ENCODE measurements at places on chromosomes 5 and 9.

DNA sequence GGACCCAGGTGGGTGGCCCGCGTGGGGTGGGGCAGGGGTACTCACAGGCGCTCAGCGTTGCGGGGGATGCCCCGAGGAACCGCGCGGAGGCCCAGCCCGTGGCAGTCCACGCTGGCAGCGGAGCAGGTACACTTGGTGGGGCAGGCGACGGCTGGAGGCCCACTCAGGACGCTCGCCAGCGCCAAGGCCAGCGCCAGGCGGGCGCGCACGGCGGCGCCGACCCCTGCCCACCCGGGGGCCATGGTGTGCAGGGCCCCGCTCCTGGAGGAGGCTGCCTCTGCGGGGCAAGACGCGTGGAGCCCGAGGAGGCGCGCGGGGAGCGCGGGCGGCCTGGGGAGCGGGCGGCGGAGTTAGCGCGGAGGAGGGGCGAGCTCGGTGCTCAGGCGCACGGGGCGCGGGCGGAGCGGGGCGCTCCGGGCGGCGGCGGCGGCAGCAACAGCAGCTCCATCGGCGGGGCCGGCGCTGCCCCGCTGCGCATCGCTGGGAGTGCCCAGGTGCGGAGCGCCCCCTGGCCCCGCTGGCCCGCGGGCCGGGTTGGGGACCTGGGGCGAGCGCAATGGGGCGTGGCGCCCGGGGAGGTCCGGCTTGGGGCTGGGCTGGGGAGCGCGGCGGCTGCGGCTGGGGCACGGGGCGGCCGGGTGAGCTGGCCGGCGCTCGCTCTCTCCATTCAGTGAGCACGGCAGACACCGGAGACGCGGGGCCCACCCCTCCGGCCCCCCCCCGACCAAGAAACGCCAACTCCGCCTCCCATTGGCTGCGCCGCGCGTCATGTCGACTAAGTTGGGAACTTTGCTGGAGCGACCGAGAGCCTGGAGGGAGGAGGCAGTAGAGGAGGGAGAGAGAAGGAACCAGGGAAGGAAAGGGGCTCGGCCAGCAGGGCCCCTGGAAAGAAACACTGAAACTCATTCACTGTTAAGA, at the start of gene SLIT3:
TSS of gene SLIT3 (minus strand) at position 672 of the 918 bp plus-strand sequence. CDS start at position 242, 430 bp downstream.
- peak; percentile 78 for DNase-seq

DNA sequence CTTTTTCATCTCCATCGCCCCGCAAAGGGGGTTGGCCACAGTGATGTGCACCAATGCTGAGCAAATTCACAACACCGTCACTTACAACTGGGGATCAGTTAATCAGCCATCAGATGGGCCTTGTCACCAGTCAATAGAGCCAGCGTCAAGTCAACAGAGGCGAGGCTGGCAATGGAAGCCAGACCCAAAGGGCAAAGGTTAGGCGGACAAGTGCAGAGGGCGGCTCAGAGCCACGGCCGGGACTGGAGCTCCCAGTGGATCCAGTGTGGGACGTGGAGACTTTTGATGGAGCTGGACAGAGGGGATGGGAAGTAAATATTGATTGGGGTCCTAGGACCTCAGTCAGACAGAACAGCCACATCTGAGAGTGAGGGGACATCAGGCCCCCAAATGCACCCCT, 45.7 kb downstream of the DUSP1 start:
- no peak for DNase-seq

- DNase-seq = peak; percentile 50
Observed at GRCh38 chr9:92669527-92669889, 423 bp downstream of the IPPK start.

GRCh38 chr9:101639785-101640665, 45.3 kb upstream of the PPP3R2 start:
- no peak for DNase-seq

- no peak for DNase-seq
Observed at GRCh38 chr9:84839541-84839940, 170.0 kb downstream of the NTRK2 start.

- DNase-seq = no peak
Observed at GRCh38 chr5:135076051-135076491, 42.0 kb upstream of the PITX1 start.

GRCh38 chr5:124511791-124512190, 234.6 kb downstream of the ZNF608 start:
- no peak for DNase-seq

- peak; percentile 1 for DNase-seq
Observed at GRCh38 chr5:100746730-100747129, 156.4 kb downstream of the ST8SIA4 start.

GRCh38 chr5:57442080-57442839, 40.4 kb downstream of the ACTBL2 start:
- DNase-seq = no peak

- DNase-seq = no peak
Observed at GRCh38 chr5:91643797-91644196, 260.7 kb upstream of the ARRDC3 start.

DNA sequence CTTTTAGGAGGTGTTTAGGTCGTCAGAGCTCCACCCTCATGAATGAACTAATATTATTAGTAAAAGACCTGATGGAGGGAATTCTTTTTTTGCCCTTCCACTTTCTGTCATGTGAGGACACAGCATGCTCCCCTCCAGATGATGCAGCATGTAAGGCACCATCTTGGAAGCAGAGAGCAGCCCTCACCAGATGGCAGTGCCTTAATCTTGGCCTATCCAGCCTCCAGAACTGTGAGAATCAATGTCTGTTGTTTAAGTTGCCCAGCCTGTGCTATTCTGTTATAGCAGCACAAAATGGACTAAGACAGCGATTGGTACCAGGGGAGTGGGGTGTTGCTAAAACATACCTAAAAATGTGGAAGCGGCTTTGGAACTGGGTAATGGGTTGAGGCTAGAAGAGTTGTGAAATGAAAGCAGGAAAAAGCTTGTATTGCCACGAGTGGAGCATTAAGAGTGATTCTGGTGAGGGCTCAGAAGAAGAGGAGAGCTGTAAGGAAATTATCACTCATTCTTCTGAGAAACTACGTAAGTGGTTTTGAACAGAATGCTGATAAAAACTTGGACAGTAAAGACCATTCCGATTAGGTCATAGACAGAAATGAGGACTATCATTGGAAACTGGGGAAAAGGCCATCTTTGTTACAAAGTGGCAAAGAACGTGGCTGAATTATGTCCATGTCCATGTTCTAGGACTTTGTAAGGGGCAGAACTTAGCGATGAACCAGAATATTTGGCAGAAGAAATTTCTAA, 28.6 kb downstream of the PTPDC1 start:
- no peak for DNase-seq

DNA sequence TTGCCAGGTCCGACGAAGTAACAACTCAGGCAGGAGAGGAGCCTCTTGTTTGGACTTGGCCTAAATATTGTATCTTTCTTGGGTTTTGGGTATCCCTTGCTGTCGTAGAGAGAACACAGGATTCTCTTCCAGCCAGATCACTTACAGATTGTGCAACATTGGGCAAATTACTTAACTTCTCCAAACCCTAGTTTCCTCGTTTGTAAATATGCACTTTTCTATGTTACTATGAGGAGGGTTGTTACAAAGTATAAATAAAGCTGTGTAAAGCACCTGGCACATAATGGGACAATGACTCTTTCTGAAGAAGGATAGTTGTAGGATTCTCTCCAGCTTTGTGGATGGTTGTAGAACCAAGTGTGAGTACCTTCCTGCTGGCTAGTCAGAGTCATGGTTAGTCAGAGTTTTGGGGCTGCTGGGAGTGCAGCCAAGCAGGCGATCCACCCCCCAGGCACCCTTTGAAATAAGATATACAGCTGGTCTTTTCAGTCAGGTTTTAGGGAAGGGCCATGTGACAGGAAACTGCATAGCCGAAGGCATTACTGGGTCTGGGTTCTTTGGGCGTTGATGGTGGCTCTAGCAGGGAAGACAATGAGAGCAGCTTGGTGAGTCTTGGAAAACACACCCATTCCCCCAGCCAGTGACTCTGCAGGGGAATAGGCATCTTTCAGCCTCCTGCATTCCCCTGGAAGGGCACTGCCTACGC, 49.9 kb upstream of the GDNF start:
- DNase-seq = no peak

DNA sequence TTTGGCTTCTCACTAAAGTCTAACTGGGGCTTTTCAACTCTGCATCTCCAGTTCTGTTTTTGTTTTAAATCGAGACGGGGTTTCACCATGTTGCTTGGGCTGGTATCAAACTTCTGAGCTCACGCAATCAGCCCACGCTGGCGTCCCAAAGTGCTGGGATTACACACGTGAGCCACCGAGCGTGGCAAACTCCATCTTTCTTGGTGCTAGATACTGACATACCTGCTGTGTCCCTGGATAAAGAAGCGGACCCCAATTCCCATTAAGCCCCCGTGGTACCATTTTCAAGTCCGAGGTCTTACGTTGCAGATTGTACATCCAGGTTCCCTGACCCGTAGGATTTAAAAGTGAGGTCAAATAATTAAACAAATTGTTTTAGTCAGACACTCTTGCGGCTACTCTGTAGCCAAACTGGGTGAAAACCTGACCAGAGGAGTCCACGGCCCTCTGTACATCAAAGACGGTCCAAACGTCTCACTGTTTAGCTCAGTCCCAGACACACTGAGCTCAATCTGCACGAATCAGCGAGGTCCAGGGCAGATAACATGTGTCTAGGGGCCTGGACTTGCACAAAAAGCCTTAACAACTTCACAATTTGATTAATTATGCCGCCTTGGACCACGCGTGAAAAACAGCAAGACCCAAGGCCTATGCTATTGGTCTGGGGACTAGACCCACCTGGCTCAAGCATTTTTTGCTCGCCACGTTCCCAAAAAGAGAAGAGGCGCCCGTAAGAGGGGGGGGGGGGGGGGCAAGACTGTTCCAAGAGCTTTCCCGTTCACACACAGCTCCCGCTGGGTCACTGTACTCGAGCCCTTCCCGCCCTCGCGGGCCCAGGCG, 727 bp upstream of the DNAJA1 start:
- DNase-seq = peak; percentile 35

- no peak for DNase-seq
Observed at GRCh38 chr5:122114501-122114900, 14.8 kb upstream of the ZNF474 start.

DNA sequence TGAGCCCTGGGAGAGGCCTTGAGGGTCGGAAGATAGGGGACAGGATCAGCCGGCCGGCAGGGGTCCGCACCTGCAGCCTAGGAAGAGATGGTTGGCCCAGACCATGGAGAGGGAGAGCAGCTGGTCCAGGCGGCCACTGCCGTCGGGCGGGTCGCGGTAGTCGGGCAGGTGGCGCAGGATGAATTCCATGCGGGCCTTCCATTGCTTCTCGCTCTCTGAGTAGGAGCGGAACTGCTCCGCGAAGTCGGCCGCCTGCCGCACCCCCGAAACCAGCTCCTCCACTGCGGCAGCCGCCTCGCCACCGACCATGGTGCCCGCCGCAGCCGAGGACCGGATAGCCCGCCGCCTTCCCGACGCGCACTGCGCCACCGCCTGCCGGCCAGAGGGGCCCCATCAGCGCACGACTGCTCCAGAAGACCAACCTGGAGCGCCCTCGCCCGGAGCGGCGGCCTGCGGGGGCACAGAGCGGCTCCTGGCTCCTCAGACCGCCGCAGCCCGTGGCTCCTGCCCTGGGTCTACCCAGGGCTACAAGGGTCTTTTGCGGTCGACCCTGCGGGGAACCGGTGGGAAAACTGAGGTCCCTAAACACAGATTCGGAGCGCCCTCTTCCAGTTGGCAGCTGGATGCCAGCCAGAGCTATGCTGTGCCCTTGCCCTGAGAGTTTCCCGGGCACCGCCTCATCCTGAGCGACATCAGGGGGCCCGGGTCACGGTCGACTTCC, at the start of gene CDKN2AIPNL:
TSS of gene CDKN2AIPNL (minus strand) at position 336 of the 721 bp plus-strand sequence. CDS start at position 309, 27 bp downstream.
- DNase-seq = peak; percentile 91

- DNase-seq = no peak
Observed at GRCh38 chr9:68750786-68751185, 45.7 kb downstream of the PIP5K1B start.

DNA sequence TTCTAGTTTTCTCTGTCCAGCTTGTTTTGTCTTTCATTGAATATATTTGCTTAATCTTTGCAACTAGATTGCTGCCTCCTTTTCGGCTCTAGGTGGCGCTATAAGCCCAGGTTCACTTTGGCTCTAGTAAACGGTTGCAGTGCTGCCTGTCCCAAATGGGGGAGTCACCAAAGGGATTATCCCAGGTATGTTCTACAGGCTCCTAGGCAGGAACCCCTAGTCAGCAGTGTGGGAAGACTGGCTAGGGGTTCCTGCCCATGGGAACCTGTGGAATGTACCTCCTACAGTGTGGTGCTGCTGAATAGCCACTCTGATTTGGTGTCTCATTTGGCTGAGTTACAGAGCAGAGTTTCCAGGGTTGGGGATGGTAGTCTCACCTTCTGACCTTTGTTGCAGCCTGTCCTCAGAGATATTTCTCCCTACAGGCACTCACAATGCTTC, 85.2 kb downstream of the ARSB start:
- peak; percentile 50 for DNase-seq

- DNase-seq = no peak
Observed at GRCh38 chr5:153147891-153148623, 342.4 kb upstream of the GRIA1 start.

All from adrenal gland (tissue), 19 donors.